ENCODE measurements at places on chromosomes 4 and X. TPM values are rescaled to one million over a fixed set of nuclear protein-coding genes. Genes with fewer than 3 reads are reported as not detected.

The HAND2 gene
- total RNA-seq, result not detected

GRCh38 chr4:11111876-11112275, 316.8 kb downstream of the HS3ST1 start:
- DNase-seq, result no peak

DNA sequence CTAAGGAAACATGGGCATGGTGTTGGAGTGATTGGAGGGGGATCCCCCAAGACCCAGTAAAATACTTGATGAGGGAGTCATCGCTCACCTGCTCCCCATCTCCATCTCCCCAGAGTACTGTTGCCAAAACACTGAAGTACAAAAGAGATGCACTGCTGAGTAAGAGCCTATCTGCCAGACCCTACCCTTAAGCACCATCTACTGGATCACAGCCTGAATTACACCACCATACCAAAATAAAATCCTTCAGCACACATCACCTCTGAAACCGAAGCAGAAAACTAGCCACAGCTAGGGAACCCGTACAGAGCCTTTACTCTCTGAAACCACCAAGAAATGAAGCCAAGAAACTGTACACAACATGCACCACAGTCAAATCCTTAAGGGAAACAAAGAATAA, 466.3 kb upstream of the ACTRT1 start:
- no peak for DNase-seq

- DNase-seq, result no peak
These were observed 96.3 kb downstream of the BANK1 start for GRCh38 chr4:101886826-101887225.

The ETFDH gene
- total RNA-seq, result 22.0 TPM

GRCh38 chr4:6529021-6529420, 46.0 kb upstream of the MAN2B2 start:
- DNase-seq, result no peak

The BMX gene
- not detected for total RNA-seq

The RBMXL3 gene
- not detected for total RNA-seq

DNA sequence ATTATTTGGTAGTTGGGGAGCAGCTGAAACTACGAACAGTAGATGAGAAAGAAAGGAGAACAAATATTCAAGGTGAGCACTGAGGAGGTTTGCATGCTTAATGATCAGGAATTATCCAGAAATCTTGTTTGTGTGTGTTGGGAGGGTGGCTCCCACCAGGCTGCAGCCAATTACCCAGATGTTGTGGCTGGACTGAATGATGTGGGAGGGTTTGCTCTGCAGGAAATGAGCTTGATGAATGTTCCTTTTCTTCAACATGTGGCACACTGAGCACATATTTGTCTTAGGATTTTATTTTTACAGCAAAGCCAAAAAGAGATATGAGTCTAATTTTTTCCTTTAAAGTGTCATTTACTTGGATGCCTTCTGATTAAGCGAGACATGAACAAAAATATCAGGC, 48.3 kb upstream of the AMOT start:
- no peak for DNase-seq

DNA sequence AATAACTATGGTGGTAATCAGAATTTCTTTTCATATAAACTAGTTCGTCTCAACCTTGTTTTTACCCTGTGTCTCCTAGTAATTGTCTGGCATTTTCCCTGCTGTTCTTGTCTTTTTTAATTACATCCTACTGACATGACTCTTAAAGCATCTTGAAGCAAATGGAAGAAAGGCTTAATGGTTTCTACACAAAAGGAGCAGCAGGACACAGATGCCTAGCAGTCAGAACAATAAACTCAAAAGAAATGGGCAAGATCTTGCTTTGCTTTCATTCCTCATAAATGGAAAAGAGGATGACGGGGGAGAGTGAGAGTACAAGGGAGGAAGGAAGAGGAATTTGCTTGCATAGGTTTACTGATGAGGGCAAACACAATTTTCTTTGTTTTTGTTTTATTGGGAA, 293.2 kb upstream of the EMCN start:
- no peak for DNase-seq

The SMIM10 gene
- 0.44 TPM for total RNA-seq

The TCEANC gene
- 4.7 TPM for total RNA-seq

The ETDB gene
- not detected for total RNA-seq

DNA sequence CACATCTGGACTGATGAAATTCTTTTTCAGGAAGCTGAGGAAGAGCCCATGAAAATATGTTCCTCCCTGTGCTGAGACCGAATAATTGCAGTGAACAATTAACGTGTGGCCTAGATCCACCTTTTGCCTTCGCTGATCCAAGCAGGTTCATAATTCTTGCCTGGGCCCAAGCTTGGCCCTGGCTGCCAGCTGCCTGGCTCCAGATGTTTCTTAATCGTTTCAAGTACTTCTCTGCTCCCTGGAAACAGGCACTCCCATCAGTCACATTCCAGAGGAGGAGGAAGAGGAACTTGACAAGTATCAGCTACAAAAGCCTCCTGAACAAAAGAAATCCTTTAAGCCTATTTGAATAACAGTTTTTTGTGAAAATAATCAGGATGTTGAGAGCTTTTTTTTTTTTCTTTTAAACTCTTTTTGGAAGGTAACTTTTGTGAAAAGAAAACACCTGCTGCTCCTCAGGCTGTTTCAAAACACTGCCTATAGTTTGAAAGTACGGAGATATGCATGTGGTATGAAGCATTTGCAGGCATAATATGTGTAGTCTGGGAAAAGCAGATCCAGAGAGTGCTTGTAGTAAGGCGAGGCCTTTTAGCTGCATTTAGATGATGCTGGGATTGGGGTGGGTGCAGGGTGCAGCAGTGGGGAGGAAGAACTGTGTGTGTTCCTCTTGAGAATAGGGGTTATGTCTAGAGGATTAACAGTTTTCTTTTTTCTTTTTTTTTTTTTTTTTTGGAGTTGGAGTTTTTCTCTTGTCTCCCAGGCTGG, 154.4 kb downstream of the PTTG2 start:
- DNase-seq, result no peak

DNA sequence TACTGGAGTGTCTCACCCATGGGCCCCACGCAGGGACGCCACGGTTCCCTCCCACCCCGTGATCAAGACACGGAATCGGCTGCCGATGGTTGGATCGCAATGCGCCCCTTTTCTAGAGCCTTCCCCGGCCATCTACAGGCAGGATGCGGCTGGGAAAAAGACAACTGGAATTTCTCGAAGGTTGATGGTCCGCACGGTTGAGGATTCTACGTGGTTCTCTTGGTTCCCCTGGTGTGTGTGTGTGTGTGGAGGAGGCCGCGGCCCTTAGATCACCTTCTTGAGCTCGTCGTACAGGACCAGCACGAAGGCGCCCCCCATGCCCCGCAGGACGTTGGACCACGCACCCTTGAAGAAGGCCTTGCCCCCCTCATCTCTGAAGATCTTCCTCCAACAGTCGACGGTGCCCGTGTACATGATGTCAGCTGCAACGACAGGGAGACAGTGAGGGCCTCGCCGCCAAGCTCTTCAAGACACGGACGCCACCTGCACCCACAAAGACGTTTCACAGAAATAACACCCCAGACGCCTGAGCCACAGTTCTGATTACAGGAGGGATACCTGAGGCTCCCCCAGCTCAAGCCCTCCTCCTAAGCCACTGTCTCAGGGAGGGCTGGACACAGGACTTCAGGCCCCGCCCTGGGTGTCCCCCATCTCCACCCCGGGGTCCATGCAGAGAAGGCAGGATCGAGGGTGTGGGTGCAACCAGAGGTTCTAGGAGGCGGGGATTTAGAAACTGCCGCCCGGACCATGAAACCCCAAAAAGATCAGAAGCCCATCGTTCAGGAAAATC, 5.4 kb downstream of the SLC25A6 start:
- DNase-seq, result peak; percentile 38

The FAT4 gene
- total RNA-seq, result not detected

The LPAR4 gene
- total RNA-seq, result not detected

The HTRA3 gene
- total RNA-seq, result not detected

- DNase-seq, result no peak
These were observed 24.2 kb upstream of the EXOC1L start for GRCh38 chr4:55795341-55795740.

DNA sequence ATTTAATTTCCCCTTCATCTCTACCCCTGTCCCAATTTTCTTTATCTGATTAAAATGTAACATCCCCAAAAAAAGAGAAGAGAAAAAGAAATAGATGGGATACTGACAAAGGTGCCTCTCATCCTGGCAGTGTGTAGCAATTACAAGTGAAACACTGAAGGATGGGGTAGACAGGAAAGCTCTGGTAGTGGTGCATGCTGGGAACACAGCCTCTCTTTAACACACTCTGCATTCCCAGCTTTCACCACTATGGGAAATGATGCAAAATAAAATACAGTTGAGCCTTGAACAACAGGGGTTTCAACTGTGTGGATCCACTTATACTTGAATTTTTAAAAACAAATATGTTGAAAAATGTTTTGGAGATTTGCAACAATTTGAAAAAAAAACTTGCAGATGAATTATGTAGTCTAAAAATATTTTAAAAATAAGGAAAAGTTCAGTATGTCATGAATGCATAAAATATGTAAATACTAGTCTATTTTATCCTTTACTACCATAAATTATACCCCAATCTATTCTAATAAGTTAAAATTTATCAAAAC, 239.2 kb upstream of the DDX53 start:
- no peak for DNase-seq

The PPM1K gene
- total RNA-seq, result 125 TPM

GRCh38 chr4:137116144-137116543, 416.1 kb downstream of the PCDH18 start:
- no peak for DNase-seq

The DSPP gene
- total RNA-seq, result not detected
